ENCODE measurements at places on chromosomes 7 and 10. TPM values are rescaled to one million over a fixed set of nuclear protein-coding genes. Genes with fewer than 3 reads are reported as not detected.
A peak's percentile ranks its signal among the peaks of the same experiment; 100 is the strongest.

DNA sequence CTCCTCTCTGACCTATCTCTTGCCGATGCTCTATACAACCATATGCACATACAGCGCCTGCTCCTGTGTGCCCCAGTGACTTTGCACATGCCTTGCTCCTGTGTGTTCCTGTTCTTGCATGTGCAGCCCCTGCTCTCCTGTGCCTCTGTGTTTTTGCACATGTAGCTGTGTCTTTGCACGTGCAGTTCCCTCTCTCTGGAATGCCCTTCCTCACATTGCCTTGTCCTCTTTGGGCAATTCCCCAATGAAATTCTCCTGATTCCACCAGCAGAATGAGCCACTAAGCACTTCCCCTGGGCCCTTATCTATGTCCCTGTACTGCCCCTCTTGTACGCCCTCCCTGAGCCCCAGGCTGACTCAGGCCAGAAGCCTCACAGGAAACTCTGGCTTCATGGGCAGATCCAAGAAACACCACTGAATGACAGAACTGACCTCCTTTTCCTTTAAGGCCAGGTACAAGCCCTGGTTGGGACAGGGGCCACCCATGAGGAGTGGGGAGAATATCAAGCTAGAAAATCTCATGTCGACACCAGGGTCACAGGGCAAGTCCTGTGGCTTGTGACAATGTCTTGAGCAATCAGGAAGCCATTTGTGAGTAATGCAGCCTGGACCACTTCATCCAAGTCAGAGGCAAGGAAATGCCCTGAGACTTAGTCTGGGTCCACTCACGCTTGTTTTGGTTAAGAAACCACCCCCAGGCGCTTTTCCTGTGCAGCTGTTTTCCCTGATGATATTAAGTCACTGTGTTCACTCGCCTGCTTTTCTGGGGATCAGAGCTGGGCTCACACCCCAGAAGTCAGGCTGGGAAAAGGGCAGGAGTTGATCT is 1.9 kb upstream of the ARHGAP22 start:
- H3K4me3 ChIP-seq: no peak overlapping the region
- peaks cover 10% of the 10 kb centered on the region for H3K4me1 ChIP-seq
- no peak overlapping the region for H3K27ac ChIP-seq
- H3K27me3 ChIP-seq: peaks cover 13% of the 10 kb centered on the region
- no peaks in the 10 kb centered on the region for H3K36me3 ChIP-seq

The ADD3 gene
- 175 TPM for total RNA-seq

- no peaks in the 10 kb centered on the region for H3K36me3 ChIP-seq
- no peak overlapping the region for H3K27ac ChIP-seq
- no peak overlapping the region for H3K4me3 ChIP-seq
- H3K27me3 ChIP-seq: no peaks in the 10 kb centered on the region
- H3K4me1 ChIP-seq: no peaks in the 10 kb centered on the region
- DNase-seq: no peak
Measured at GRCh38 chr7:135100856-135101255, 47.0 kb upstream of the TMEM140 start.

The RPP30 gene
- total RNA-seq: 15.2 TPM

- H3K4me1 ChIP-seq: peaks cover 57% of the 10 kb centered on the region
- H3K36me3 ChIP-seq: no peaks in the 10 kb centered on the region
- peak overlapping the region; percentile 87 for H3K4me3 ChIP-seq
- no peaks in the 10 kb centered on the region for H3K27me3 ChIP-seq
- DNase-seq: peak; percentile 45
Measured at GRCh38 chr10:30436191-30436611, 2.2 kb downstream of the MAP3K8 start.

DNA sequence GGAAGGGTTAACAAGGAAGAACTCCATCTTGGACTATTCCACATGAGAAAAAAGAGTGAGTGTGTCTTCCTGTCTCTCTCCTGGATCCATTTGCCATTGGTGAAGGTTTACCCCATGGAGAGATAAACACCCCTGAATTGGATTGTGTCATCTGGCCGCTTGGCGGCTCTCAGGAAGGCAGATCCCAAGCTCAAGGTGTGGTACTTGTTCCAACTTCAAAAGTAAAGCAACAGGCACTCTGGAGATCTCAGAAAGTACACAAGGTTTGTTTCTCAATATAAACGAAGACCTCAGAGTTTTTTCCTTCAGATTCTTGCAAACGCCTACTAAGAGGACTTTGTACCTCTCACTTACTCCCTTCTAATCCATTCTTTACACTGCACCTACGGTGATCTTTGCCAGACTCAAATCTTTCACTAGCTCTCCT is 116.7 kb downstream of the REEP3 start:
- no peaks in the 10 kb centered on the region for H3K27me3 ChIP-seq
- H3K4me1 ChIP-seq: no peaks in the 10 kb centered on the region
- H3K27ac ChIP-seq: peak overlapping the region; percentile 38
- no peak overlapping the region for H3K4me3 ChIP-seq

The ATG9B gene
- total RNA-seq: 1.1 TPM

The C1GALT1 gene
- 6.8 TPM for total RNA-seq

DNA sequence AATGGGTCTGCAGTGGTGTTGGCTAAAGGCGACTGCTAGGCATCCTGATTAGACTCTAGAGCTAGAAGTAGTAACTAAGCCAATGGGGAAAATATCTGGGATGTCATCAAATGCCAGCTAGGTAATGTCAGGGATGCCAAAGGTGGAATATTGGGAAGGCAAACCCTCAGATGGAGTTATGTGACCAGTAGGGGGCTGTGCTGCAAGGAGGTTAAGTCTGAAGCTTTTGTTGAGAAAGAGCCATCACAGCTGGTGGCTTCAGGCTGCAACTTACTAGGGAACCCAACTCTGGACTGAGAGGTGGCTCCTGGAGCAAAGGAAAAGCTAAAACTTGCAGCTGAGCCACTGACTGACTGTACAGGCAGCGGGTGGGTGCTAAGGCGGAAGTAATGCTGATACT is 576.9 kb upstream of the GHITM start:
- no peak overlapping the region for H3K4me3 ChIP-seq
- no peaks in the 10 kb centered on the region for H3K27me3 ChIP-seq
- no peaks in the 10 kb centered on the region for H3K4me1 ChIP-seq
- H3K27ac ChIP-seq: no peak overlapping the region
- no peaks in the 10 kb centered on the region for H3K36me3 ChIP-seq
- DNase-seq: no peak

- H3K27ac ChIP-seq: no peak overlapping the region
- H3K4me3 ChIP-seq: no peak overlapping the region
- no peaks in the 10 kb centered on the region for H3K36me3 ChIP-seq
- DNase-seq: no peak
Measured at GRCh38 chr7:151242159-151243044, 6.1 kb downstream of the SMARCD3 start.

- no peaks in the 10 kb centered on the region for H3K27me3 ChIP-seq
- H3K27ac ChIP-seq: no peak overlapping the region
- no peak for DNase-seq
Measured at GRCh38 chr7:143987513-143987912, 12.6 kb upstream of the OR6B1 start.

The NPFFR1 gene
- not detected for total RNA-seq

DNA sequence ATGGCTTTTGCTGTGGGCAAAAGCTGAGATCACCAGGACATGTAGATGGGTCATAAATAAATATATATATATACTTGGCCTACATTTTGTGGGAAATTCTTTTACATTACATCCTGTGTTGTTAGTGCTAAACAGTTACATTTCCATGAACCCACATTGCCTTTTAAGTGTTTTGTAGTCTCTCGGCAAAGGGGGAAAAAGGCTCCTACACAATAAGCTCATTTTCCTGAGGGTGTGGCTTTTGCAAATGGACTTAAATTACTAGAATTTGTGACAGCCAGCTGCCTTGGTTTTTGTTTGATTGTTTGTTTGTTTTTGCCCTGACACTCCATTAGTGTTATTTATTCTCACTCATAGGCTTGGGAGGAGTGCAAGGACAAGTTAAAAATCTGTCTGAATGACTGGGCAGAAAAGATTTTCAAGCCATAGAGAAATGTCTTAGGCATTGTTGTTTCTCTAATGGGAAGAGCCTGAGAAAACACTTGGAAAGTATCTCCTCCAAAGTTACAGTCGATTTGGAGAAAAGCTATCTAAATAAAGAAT is 128.8 kb downstream of the DGKB start:
- no peaks in the 10 kb centered on the region for H3K4me1 ChIP-seq
- H3K27me3 ChIP-seq: no peaks in the 10 kb centered on the region
- DNase-seq: no peak
- H3K36me3 ChIP-seq: no peaks in the 10 kb centered on the region
- no peak overlapping the region for H3K4me3 ChIP-seq
- no peak overlapping the region for H3K27ac ChIP-seq

- H3K27ac ChIP-seq: no peak overlapping the region
- H3K4me1 ChIP-seq: no peaks in the 10 kb centered on the region
- DNase-seq: no peak
- H3K4me3 ChIP-seq: no peak overlapping the region
- H3K36me3 ChIP-seq: no peaks in the 10 kb centered on the region
- no peaks in the 10 kb centered on the region for H3K27me3 ChIP-seq
Measured at GRCh38 chr7:110719741-110720140, 371.2 kb upstream of the LRRN3 start.

The FGFBP3 gene
- 0.75 TPM for total RNA-seq

The KIAA1217 gene
- total RNA-seq: 175 TPM

The GOLGA7B gene
- not detected for total RNA-seq

- H3K27me3 ChIP-seq: no peaks in the 10 kb centered on the region
- H3K36me3 ChIP-seq: no peaks in the 10 kb centered on the region
- no peak overlapping the region for H3K27ac ChIP-seq
- DNase-seq: no peak
- no peak overlapping the region for H3K4me3 ChIP-seq
- no peaks in the 10 kb centered on the region for H3K4me1 ChIP-seq
Measured at GRCh38 chr7:41275255-41275654, 427.6 kb downstream of the INHBA start.

DNA sequence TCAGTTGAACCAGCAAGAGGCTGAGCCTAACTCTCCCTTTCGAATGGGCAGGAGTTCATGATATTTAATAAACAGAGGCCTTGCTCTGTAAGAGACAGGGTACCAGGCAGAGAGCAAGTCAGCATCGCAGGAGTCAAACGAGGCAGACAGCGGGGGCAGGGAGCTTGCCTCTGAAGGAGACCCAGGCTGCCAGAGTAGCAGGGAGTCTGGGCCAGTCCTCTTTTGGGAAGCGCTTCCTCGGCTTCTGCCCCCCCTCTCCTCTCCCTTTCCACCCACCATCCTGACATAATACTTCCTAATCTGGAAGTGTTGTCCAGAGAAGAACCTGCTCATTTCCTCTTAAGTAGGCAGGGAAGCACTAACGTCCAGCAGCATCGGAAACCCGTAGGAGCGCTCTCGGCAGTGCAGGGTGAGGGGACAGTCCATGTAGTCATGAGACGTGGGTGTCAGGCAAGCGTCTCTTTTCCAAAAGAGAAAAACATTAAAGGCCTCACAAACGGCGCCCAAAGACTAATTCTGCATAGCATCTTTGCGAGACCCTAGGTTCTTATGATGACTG is 171.1 kb downstream of the EGFR start:
- H3K27me3 ChIP-seq: no peaks in the 10 kb centered on the region
- DNase-seq: no peak
- no peak overlapping the region for H3K4me3 ChIP-seq
- H3K36me3 ChIP-seq: no peaks in the 10 kb centered on the region
- H3K27ac ChIP-seq: no peak overlapping the region
- H3K4me1 ChIP-seq: peaks cover 15% of the 10 kb centered on the region

The FKBP6 gene
- total RNA-seq: not detected

The RAPGEF5 gene
- total RNA-seq: 91.6 TPM

DNA sequence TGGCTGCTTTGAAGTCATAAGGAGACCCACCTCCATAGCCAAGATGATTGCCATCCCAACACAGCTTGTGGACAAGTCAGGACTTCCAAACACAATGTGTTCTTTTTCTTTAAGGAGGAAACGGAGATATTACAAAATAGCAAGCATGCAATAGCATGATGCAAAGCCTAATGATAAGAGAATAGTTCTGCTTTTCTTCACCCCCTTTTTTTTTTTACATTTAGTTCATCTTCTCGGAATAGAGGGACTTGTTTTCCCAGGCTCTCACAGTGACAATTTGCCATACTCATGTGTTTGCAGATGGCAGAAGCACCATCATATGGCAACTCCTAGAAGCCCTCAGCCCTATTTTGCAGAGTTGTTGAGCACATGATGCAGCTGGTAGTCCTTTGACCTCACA is 119.8 kb downstream of the ITGB8 start:
- H3K4me3 ChIP-seq: no peak overlapping the region
- H3K36me3 ChIP-seq: no peaks in the 10 kb centered on the region
- H3K27me3 ChIP-seq: no peaks in the 10 kb centered on the region
- no peak overlapping the region for H3K27ac ChIP-seq
- no peak for DNase-seq
- no peaks in the 10 kb centered on the region for H3K4me1 ChIP-seq

DNA sequence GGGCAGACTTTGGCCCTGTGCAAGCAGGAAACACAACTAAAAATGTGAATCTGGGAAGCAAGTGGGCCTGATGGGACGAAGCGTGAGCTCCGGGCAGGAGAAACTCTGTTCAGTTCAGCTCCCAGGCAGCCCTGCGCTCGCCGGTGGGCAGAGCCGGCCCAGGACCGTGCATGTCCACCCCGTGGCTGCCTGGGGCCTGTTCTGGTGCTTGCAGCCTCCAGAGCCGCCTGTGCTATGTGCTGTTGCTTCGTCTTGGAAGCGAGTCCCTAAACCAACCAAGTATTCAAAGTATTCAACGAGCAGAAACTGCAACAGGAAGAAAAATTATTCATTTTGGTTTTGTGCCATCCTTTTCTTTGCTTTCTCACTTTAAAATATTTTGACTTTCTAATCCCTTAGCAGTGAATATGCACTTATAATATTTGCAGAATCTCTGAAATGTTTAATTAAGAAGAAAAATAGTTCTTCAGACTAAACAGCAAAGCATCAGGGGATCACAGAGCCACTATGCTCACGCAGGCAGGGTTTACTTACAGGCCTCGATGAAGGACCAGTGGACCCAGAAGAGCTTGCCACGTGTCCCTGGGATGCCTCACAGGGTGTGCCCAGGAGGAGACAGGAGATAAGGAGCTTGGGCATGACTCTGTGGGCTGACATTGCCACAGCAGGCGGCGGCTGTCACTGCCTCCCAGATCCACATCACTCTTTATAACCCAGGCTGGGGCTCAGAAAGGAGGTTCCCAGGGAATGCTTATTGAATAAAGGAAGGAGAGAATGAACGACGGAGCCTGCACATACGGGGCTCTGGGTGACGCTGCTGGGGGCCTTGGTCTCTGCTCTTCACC is 45.6 kb downstream of the VIPR2 start:
- peak overlapping the region; percentile 63 for H3K27ac ChIP-seq
- no peaks in the 10 kb centered on the region for H3K4me1 ChIP-seq
- H3K27me3 ChIP-seq: no peaks in the 10 kb centered on the region
- H3K36me3 ChIP-seq: no peaks in the 10 kb centered on the region
- peak; percentile 11 for DNase-seq
- no peak overlapping the region for H3K4me3 ChIP-seq

- no peaks in the 10 kb centered on the region for H3K36me3 ChIP-seq
- no peak overlapping the region for H3K27ac ChIP-seq
- H3K27me3 ChIP-seq: no peaks in the 10 kb centered on the region
- no peaks in the 10 kb centered on the region for H3K4me1 ChIP-seq
- no peak for DNase-seq
Measured at GRCh38 chr7:21916629-21917028, 29.1 kb downstream of the CDCA7L start.

GRCh38 chr10:43452356-43452914 is 15.5 kb downstream of the ZNF487 start:
- H3K27ac ChIP-seq: peak overlapping the region; percentile 53
- H3K4me1 ChIP-seq: peaks cover 14% of the 10 kb centered on the region
- no peaks in the 10 kb centered on the region for H3K27me3 ChIP-seq
- no peak for DNase-seq
- no peak overlapping the region for H3K4me3 ChIP-seq
- H3K36me3 ChIP-seq: no peaks in the 10 kb centered on the region

GRCh38 chr7:140008755-140009610 is 53.8 kb downstream of the PARP12 start:
- H3K36me3 ChIP-seq: no peaks in the 10 kb centered on the region
- no peak overlapping the region for H3K27ac ChIP-seq
- H3K4me3 ChIP-seq: no peak overlapping the region
- no peak for DNase-seq
- no peaks in the 10 kb centered on the region for H3K4me1 ChIP-seq

Data from transverse colon (tissue), 4 donors.